ENCODE measurements at places on chromosomes 1 and 21.

GRCh38 chr1:204904228-204904810 lies 33.7 kb downstream of the NFASC start:
- DNase-seq: no peak

- DNase-seq: no peak
These were observed 4.1 kb downstream of the BLACAT1 start for GRCh38 chr1:205451759-205452164.

- peak; percentile 10 for DNase-seq
These were observed 56.2 kb downstream of the ST3GAL3 start for GRCh38 chr1:43763497-43763973.

GRCh38 chr1:151817353-151817730 lies 12.1 kb upstream of the LINGO4 start:
- no peak for DNase-seq

GRCh38 chr21:19864476-19864875 lies 1133.7 kb upstream of the NCAM2 start:
- no peak for DNase-seq

DNA sequence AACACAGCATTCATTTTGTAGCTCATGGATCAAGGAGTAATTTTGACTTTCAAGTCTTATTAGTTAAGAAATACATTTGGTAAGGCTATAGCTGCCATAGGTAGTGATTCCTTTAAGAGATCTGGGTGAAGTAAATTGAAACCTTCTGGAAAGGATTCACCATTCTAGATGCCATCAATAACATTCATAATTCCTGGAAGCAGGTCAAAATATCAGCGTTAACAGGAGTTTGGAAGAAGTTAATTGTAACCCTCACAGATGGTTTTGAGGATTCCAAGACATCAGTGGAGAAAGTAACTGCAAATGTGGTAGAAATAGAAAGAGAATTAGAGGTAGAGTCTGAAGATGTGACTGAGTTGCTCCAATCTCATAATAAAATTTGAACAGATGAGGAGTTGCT lies 216.6 kb downstream of the GREM2 start:
- DNase-seq: no peak

DNA sequence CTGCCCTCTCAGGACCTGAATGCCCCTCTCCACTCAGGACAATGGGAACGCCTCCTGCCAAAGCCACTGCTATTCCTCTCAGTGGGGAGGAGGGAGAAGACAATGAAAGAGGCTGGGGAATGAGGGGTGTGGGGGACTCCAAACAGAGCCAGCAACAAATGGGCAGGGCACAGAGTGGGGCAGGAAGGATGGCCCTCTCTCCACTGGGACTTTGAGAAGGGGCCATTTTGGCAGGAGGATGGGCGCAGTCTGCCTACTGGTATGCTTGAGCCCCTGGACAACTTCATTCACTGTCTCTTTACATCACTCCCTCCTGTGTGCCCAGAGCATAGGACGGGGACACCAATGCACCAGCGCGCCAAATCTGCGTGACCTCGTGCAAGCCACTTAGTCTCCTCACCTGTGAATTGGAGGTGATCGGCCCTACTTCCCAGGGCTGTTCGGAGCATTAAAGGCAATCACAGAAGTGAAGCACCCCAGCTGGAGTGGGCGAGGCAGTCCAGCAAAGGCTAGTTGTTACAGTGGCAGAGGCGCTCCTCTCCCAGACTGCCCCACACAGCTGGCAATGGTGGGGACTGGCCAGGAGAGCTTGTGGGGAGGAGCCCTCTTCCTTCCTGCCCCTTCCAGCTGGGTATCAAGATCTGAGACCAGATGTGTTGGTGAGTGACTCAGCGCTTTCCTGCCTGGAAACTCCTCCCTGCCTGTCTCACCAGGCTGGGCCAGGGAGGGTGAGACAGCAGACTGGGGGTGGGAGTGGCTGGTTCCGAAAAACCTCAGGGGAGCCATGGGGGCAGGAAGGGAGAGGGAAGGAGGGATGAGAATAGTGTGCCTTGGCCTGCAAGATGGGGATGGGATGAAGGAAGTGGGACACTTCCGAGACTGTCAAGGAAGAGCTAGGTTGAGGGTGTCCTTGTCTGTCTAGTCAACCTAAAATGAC lies 22.4 kb upstream of the SYNC start:
- DNase-seq: no peak

DNA sequence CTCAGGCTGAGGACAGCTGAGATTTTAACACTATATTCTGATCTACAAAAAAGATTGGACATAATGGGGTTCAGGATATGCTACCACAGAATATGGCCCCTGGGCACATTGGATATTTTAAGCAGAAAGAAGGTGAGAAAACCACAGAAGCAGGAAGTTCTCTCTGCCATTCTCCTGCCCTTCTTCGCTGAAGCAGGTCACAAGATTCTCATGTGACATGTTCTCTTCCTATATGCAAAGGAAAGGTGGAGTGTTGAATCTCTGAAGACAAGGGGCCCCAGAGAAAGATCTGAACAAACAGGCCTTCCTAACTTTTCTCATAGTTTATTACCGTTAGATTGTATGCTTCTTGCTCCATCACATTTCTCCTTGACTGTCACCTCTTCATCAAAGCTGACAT lies 285.7 kb downstream of the S1PR1 start:
- DNase-seq: no peak

DNA sequence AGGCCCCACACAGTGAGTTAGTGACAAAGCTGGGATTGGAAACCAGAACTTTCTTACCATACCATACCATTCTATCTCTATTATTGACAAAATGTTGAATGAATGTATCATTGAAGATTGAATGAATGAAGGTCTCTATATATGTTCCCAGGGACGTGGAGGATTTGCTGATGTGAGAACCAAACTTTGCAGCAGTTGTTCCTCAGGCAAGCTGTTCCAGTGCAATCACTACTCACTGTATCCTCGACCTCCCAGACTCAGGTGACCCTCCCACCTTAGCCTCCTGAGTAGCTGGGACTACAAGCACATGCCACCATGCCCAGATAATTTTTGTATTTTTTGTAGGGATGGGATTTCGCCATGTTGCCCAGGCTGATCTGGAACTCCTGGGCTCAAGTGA lies 11.6 kb upstream of the LIN28A start:
- no peak for DNase-seq

DNA sequence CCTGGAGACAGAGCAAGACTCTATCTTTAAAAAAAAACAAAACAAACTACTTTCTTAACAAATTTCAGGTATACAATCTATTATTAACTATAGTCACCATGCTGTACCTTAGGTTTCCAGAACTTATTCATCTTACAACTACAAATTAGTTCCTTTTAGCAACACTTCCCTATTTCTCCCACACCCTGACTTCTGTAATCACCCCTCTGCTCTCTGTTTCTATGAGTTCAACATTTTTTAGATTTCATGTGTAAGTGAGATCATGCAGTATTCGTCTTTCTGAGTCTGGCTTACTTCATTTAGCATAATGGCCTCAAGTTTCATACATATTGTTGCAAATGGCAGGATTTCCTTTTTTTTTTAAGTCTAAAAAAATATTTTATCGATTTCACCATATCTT lies 77.9 kb upstream of the LPGAT1 start:
- no peak for DNase-seq

GRCh38 chr1:47782414-47783166 lies 214.6 kb downstream of the TRABD2B start:
- DNase-seq: no peak

DNA sequence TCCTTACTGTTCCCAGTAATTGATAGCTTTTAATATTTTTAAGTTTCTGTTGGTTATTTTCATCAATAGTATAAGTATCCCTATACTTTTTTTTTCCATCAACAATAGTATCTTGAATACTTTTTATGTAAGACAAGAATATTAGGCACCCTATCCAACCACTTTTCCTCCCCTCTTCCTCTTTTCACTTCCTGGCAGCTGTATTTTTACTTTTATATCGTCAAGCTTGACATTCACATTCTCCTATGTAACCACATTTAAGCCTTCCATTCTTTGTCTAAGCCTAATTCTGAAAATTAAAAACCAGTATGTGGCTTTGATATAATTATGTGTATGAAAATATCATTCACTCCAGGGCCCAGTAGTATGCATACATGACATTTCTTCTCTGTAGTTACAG lies 9.3 kb downstream of the TMEM39B start:
- DNase-seq: no peak

- no peak for DNase-seq
These were observed 6.1 kb downstream of the HSPA13 start for GRCh38 chr21:14376854-14377253.

DNA sequence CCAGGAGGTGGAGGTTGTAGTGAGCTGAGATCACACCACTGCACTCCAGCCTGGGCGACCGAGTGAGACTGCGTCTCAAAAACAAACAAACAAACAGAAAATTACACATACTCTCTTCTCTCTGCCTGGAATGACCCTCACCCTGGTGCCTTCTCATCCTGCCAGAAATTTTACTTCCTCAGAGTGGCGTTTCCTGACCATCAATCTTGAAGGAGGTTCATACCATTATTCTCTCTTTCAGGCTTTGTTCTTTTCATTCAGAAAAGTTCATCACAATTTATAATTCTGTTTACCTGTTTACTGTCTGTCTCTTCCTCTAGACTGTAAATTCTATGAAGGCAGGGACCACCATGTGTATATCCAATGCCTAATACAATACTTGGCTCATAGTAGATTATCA lies 79.3 kb downstream of the RPS6KA1 start:
- DNase-seq: no peak

GRCh38 chr21:31284797-31285397 lies 59.2 kb downstream of the TIAM1 start:
- DNase-seq: no peak

- DNase-seq: no peak
These were observed 1.5 kb upstream of the TINAGL1 start for GRCh38 chr1:31574749-31575368.

GRCh38 chr1:112264553-112264952 lies 131.5 kb upstream of the CTTNBP2NL start:
- no peak for DNase-seq

- DNase-seq: no peak
These were observed 49.1 kb downstream of the COP1 start for GRCh38 chr1:176157995-176158394.

DNA sequence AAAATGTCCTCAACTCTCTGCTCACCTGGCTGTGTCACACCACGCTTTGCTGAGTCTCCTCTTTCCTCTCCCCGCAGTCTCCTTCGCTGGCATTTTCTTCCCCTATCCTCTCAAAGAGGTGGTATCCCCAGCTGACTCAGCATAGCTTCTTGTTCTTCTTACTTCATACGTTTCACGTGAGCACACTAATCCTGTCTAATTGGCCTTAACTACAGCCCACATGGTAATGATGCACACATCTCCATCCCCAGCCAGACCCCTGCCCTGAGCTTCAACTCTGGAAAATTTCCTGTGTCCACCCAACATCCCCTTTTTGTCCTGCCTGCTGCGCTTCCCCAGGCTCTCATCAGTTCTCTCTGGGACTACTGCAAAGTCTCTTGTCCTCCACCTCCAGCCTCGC lies 169.8 kb downstream of the TTLL7 start:
- DNase-seq: no peak

DNA sequence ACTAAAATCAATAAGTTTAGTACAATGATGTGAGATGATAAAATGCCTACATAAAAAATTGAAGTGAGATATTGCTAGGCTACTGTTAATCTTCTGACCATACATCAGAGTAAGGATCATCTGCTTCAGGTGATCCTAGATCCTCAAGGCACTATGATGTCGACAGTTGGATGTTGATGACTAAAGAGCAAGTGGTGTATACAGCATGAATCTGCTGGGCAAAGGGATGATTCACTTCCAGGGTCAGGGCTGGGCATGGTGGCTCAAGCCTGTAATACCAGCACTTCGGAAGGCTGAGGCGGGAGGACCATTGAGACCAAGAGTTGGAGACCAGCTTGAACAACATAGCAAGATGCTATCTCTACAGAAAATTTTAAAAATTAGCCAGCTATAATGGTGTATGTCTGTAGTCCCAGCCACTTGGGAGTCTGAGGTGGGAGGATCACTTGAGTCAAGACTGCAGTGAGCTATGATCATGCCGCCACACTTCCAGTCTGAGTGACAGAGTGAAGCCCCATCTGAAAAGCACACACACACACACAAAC lies 24.6 kb downstream of the NUF2 start:
- DNase-seq: no peak

DNA sequence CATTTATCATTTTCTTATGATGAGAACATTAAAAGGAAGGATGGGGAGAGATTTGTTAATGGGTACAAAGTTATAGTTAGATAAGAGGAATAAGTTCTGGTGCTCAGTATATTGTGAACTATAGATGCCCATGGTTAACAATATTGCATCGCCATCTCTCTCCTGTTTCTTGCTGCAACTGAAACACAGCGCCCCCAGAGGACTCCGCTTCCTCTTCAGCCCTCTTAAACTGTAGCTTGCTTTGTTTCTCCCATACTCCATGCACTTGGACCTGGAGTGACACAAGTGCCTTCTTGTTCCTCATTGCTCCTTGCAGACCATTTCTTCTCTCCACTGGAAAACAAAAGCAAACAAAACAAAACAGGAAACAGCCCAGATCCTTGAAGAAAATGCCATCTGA lies 70.1 kb upstream of the NTPCR start:
- DNase-seq: no peak

- no peak for DNase-seq
These were observed 5.9 kb downstream of the MX1 start for GRCh38 chr21:41431788-41432548.

DNA sequence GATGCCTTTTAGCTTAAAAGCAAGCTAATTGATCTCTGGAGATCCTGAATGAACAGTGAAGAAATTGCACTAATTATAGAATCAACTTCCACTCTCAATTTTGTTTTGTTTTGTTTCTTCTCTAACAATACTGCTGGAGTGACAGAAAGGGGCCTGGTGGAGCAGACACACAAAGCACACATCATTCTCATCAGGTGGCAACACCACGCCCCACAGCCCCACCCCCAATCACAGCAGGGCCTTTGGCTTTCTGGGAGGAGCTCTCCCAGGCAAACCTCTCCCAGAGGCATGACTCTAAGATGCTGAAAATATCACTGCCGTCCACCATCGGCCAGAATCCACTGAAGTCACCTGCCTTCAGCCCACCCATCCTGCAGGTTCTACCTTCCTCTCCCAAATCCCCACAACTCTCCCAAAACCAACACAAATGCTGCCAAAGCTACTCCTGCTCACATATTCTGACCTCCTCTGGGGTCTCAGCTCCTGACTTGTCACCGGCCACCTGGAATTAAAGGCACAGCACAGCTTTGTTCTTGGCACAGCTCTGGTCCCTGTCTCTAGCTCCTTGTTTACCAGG lies 120.7 kb downstream of the GRIK3 start:
- no peak for DNase-seq

- DNase-seq: no peak
These were observed 268.2 kb downstream of the LRRC7 start for GRCh38 chr1:69835955-69836354.

DNA sequence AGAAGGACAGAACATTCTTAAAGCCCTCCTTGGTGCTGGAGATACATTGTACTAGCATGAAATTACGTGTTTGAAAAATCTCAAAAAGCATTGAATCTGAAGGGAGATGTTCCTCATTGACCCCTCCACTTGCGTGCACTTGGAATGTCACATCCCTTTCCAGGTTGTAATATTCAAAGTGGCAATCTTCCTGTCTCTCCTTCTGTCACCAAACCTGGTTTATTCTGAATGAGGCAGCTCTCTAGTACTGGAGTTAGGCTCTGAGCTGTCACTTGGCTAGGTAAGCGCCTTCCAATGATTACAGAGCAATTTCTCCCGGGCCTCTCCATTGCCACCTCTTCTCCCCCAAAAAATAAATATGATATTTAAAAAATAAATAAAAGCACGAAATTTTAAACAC lies 855 bp downstream of the DSCAM start:
- no peak for DNase-seq

Data from stimulated activated CD8-positive, alpha-beta memory T cell treated with anti-CD3 and anti-CD28 coated beads, Interleukin-4, amount 100 ng/mL, for 4 hours (primary cell).